ENCODE measurements at places on chromosomes 5 and 9.

GRCh38 chr5:9265441-9266287 is 280.2 kb downstream of the SEMA5A start:
- H3K27ac ChIP-seq: no peak overlapping the region
- no peaks in the 10 kb centered on the region for H3K36me3 ChIP-seq
- H3K4me1 ChIP-seq: no peaks in the 10 kb centered on the region
- no peak for DNase-seq
- no peaks in the 10 kb centered on the region for H3K27me3 ChIP-seq

GRCh38 chr5:67515020-67515689 is 318.6 kb upstream of the CD180 start:
- no peaks in the 10 kb centered on the region for H3K27me3 ChIP-seq
- no peak overlapping the region for H3K4me3 ChIP-seq
- H3K4me1 ChIP-seq: peaks cover 65% of the 10 kb centered on the region
- DNase-seq: peak; percentile 54
- H3K27ac ChIP-seq: peak overlapping the region; percentile 80

DNA sequence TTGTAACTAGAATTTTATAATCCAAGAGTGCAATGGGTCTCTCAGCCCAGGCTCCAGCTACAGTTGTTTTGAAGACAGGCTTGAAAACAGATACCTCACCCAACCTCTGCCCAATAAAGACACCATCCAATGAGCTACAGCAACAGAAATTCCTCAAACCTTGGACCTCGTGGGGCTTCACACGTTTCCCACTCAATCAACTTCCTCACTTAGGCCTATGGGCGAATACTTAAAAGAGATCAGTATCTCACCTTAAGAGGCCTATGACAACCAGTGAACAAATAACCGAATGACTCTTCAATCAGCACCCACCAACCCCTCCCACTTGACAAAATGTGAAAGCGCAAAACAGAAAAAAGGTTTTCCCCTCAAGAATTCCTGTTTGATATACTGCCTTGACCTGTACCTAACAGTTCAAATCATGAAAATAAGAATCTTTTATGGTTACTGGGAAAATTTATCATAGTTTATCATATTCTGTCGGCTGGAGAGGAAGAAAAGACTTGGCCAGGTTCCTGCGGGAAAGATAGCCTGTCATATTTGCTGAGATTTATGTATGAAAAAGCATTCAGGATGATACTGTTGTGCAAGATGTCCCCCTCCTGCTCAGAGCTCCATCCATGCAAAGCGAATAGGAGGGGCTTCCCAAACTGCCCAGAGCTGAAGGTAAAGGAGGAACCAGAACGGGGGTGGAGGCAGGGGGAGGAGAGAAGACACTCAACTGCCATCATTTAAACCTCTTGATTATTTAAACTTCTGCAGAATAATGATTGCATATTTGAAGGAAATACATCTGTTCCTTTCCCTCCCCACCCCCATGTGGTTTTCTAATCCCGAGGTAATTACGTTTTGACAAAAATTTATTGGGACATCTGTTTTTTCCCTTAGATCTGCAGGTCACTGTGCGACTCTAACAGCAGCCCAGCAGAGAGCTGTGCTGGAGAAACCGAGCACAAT is 256.3 kb downstream of the NFIB start:
- H3K27ac ChIP-seq: no peak overlapping the region
- no peak for DNase-seq
- no peak overlapping the region for H3K4me3 ChIP-seq
- no peaks in the 10 kb centered on the region for H3K36me3 ChIP-seq
- no peaks in the 10 kb centered on the region for H3K27me3 ChIP-seq

DNA sequence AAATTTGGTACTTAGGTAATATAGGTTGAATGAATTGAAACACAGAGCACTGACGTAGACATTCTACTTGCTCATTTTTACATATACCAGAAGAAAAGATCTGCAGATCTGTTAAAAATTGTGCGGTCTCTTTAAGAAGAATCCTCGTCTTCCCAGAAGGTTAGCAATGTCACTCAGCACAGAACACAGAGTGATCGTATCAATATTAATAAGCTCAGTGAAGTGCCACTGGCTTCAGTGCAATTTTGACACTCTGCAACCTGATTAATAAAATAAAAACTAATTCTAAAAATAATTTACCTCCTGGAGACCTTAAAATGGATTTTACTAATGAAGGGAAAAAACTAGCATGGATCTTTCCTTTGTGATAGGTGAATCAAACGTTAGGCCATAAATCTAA is 356.1 kb upstream of the DMAC1 start:
- H3K27ac ChIP-seq: no peak overlapping the region
- no peaks in the 10 kb centered on the region for H3K4me1 ChIP-seq
- no peaks in the 10 kb centered on the region for H3K36me3 ChIP-seq
- no peak overlapping the region for H3K4me3 ChIP-seq
- DNase-seq: no peak

DNA sequence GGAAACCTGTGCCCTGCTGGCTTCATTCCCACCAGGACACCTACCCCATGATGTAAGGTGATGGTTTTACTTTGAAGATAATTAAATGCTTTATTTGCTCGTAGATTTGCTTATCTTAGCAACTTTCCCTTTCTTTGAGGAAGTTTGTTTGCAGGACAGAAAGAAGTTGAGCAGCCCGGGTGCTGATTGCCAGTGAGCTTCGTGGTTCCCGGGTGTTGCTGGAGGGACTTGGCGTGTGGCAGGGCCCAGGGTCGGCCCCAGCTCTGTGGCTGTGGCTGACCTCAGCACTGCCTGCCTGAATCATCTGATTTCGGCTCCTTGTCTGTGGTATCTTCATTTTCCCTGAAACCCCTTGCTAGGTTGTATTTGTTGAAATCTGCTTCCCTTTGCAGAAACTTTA is 8.7 kb downstream of the POMT1 start:
- H3K4me3 ChIP-seq: no peak overlapping the region
- no peaks in the 10 kb centered on the region for H3K4me1 ChIP-seq
- H3K36me3 ChIP-seq: peaks cover 51% of the 10 kb centered on the region

All from activated T-cell treated with anti-CD3 and anti-CD28 coated beads, Interleukin-2, amount 50 U/mL, for 24 hours (primary cell).